Fibroblast of lung (primary cell): ENCODE measurements at places on chromosomes 6 and 20. TPM values are rescaled to one million over a fixed set of nuclear protein-coding genes. Genes with fewer than 3 reads are reported as not detected.

CGA gene
- total RNA-seq: not detected in 2 replicates

ADGB gene
- not detected in 2 replicates for total RNA-seq

TMEM74B gene
- total RNA-seq: not detected in 2 replicates

C6orf58 gene
- total RNA-seq: not detected in 2 replicates

C20orf204 gene
- total RNA-seq: 0.26 and 0.66 TPM in 2 replicates

FILIP1 gene
- 0.33 and 0.77 TPM in 2 replicates for total RNA-seq

DDX43 gene
- 2.0 and 3.1 TPM in 2 replicates for total RNA-seq

ULBP3 gene
- total RNA-seq: 6.2 and 10.2 TPM in 2 replicates

WFDC10B gene
- total RNA-seq: not detected in 2 replicates
